ENCODE measurements at places on chromosomes 5 and 9.

DNA sequence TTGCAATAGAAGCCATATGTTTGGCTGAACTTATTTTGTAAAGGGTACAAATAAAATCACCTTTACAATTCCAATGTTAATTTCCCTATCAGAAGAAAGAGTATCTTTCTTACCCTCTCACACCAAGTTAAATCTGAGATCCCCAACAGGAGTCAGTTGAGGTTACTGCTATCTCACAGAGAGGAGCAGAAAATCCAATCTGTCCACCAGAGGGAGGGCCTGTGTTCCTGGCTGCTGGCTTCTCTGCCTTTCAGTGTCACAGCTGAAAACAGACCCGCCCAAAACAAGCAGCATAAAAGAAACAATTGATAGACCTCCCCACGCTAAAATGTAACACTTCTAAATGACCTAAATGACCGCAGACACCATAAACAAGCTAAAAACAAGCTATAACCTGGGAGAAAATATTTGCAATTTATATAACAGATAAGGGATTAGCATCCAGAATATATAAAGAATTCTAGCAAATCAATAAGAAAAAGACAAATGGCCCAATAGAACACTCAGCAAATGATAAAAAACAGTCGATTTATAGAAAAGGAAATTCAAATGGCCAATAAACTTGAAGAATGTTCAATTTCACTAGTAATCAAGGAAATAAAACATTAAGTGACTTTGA lies 24.5 kb upstream of the MVB12B start:
- peak; percentile 32 for DNase-seq

DNA sequence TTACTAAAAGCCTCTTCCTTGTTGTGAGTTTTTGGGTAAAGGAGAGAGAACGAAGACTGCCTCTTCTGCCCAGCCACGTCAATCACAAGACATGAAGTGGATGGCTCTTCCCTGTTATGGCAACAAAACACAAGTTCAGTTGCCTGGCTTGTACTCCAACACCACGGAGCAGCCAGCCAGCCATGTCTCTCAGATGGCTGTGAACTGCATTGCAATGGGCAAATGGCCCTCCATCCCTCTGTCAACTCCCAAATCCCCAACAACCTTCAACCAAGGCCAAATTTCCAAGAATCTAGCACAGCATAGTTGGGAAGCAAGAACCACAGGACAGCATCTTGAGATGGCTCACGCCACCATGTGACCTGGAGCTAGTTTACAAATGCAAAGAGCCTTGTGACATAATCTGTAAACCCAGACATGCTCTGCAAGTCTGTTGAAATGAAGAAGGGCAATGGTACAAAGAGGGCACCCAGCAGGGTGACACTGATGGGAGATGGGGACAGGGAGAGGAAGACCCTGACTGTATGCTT lies 53.9 kb downstream of the ZNF366 start:
- no peak for DNase-seq

- no peak for DNase-seq
These were observed 1.6 kb upstream of the HAPLN1 start for GRCh38 chr5:83721953-83722901.

DNA sequence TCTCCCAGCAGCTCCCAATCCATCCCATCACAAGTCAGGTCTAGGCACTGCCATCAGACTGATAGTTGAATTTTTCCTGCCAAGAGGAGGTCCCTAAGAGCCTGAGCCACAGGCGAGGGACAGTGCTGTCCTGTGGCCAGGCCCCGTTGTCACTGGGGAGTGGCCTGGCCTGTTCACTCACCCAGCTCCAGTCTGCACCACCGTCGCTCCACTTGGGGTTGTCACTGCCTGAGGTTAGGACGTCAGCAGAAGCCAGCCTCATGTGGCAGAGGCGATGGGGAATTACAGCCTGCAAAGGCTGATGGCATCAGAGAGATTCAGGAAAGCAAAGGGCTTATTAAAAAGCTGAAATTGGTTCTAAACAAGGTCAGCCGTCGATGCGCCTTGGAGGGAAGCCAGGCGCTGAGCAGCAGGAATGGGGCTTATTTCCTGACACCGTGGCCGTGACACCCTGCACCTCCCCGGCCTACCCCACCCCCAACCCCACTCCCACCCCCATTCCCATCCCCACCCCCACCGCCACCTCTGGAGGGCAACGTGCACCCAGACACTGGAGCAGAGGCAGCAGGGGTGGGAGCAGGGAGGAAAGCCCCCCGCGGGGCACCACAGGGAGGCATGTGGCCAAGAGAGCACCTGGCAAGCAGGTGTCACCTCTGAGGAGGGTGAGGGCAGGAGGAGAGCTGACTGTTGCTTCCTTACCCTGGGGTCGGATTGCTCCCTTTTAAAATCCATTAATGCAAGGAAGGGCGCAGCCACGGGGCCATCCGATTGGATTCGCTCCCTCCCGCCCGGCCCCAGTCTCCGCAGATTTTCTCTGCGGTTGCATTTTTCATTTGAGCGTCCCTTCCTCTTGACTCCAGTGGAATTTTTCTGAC lies 3.1 kb upstream of the DBH start:
- DNase-seq, result no peak

GRCh38 chr9:81822967-81823366 lies 105.3 kb upstream of the SPATA31D4 start:
- no peak for DNase-seq

DNA sequence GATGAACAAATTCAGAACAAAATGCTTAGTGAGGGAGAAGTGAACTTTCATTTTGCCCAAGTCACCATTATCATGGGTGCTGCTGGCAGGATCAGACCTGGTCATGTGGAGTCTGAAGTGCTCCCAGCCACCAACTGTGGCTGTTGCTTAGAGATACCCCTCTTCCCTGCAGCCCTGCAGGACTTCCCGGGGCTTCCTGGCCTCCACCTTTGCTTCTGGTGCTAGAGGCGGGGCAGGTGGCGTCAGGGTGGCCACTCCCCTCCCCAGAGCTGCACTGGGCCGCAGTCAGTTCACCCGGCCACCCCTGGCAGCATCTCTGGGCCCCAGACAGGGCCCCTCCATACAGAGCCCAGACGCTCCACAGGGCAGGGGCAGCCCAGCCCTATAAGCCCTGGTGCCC lies 30.0 kb upstream of the SLC12A7 start:
- no peak for DNase-seq

DNA sequence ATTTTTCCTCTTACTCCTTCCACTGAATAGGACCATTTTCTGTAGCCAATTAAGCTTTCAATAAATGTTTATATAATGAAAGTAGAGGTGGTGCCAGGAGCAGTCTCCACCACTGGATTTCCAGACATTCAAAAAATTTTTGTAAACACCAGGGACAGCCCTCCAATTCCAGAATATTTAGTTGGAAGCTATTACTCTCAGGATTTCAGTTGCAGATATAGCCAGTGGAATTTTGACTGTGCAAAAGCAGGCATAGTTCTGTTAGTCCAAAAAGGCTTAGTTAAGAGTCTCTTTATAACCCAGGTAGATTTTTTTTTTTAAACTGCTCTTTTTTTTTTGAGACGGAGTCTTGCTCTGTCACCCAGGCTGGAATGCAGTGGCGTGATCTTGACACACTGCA lies 138.1 kb upstream of the DMRT1 start:
- no peak for DNase-seq

DNA sequence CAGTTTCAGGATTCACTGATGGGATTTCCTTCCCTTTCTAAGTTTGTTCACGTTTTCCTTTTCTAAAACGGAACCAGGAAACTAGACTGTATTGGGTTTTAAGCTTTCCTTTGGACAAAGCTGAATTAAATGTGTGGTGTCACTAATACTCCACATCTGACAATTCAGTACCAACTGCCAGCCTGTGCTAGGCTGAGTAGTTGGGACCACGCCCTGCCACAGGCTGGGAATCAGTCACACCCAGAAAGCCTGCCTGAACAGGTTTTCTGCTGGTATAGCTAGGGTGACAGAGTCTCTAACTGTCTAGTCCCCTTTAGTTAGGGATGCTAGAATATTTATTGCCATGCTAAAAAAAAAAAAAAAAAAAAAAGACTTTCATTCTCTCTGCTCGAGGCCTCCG lies 15.6 kb downstream of the SPACA9 start:
- DNase-seq, result no peak

GRCh38 chr5:93577854-93578812 lies 2.9 kb downstream of the NR2F1-AS1 start:
- no peak for DNase-seq

- DNase-seq, result no peak
These were observed 253.6 kb downstream of the TRIM32 start for GRCh38 chr9:116940614-116941215.

GRCh38 chr5:178415353-178415752 lies 174.8 kb downstream of the COL23A1 start:
- DNase-seq, result no peak

GRCh38 chr9:20297646-20298084 lies 324.6 kb downstream of the MLLT3 start:
- no peak for DNase-seq

- DNase-seq, result no peak
These were observed 257.6 kb upstream of the ZNF608 start for GRCh38 chr5:125004009-125004408.

DNA sequence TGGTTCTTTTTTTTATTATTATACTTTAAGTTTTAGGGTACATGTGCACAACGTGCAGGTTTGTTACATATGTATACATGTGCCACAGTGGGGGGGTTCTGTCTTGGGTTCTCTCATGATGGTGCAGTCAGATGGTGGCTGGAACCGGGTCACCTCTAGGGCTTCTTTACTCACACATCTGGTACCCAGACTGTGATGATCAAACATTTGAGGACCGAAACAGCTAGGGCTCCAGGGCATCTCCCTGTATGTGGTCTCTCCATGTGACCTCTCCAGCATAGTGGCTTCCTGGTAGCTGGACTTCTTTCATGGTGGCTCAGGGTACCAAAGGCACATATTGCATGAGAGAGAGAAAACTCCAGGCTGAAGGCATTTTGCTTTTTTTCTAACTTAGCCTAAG lies 9.8 kb upstream of the CRHBP start:
- DNase-seq, result no peak

DNA sequence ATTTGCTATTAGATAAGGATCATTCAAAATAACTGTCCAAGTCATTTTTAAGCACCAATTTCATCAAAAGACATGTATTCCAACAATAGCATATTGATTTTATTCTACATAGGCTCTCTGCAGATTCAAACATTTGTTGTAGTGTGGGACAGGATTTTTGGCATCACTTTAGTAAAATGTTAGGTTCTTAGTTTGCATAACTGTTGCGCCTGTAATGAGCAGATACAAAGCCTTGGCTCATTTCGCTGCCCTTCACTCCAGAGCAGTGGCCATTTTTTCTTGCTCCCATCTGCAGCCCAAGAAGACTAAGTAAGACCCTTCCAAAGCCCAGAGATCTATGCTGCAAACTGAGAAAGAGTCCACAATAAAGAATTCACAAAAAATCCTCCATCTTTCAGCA lies 446.0 kb upstream of the MPDZ start:
- DNase-seq, result no peak

DNA sequence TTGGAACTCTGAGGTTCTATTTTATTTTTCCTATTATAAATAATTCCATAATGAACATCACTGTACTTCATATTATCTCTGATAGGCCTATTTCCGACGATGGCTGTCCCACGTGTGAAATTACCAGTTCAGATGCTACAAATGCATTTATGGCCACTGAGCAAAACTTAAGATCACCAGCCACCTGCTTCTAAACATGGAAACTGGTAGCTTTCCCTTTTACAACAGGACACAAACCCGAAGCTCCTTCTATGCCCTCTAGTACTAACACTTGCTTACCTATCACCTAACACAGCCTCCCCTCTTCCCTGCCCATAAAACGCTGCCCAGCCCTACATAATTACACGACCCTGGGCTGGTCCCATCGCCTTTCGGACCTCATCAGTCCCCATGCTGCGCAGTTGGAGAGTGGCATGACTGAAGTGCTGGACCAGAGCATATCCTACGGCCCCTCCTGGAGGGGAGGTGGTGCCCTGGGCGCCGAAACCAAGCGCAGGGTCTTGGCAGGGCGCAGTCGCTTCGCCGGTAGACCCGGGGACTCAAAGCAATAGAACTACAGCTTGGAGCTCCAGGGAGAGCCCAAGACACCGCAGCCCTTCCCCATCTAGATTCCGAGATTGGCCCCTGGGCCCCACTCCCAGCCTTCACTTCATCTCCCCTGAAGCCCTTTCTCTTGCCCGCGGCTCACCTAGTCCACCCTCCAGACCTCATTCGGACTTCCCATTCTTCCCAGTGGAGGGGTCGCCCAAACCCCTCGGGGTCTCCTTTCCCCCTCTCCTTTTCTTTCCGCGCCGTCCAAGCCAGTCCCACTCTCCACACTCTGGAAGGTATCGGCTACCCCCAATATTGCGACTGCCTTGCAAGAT lies 1.0 kb upstream of the SAP30L start:
- DNase-seq, result no peak

DNA sequence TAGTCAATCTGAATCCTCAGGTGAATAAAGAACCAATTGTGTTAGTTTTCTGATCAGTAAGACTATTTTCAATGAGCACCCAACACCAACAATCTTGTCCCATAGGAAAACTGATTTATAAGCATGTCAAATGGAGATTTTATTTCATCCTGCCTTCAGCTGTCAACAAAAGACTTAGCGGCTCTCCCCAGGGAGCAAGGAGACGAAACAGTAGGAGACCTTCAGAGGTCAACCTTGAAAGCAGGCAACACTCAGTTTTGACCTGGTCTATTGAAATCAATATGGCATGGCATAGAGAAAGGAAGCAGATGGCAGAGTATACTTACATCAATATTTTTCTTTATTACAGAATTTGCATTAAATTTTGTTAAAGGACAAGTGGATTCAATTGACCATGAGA lies 34.1 kb downstream of the ZNF622 start:
- DNase-seq, result no peak

DNA sequence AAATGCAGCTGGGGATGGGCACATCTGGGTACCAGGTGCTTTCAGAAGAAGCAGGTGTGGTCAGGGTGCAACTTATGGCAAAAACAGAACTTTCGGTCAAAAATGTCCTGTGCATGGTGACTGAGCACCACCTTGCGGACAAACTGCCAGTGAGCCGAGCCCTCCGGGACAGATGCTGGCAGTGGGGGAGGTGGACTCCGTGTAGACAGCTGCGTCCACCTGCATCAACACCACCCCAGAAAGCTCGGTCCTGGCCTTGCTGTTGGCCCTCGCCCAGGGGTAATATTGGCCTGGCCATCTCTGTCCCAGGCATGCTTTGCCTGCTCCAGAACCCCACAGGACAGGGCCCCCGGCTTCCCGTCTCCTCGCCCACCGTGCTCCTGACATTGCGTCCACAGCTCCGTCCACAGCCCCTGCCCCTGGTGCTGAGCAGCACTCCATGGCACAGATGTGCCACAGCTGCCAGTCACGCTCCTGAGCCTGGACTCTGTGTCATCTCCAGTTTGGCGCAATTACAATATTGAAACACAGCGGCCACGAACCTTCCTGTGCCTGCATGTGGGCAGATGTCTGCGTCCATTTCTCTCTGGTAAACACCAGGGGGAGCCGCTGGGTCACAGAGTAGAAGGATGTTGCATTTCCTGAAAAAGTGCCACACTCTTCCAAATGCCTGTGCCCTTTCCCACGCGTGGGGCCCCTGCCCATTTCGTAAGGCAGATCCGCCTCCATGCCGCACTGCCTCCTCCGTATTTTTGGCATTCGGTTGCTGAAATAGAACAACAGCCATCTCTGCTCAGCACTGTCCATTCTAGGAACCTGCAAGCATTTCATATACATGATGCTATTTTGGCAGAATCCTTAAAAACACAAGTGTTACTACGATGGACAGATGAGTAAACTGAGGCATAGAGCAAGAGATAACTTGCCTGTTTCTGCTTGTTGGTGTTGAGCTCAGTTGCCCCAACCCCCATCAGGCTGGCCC lies 33.4 kb upstream of the SLC6A19 start:
- DNase-seq, result peak; percentile 54

Measured in LNCaP clone FGC (cell line).